Body of pancreas (tissue), 4 donors: ENCODE measurements at places on chromosomes 3 and 15.

DNA sequence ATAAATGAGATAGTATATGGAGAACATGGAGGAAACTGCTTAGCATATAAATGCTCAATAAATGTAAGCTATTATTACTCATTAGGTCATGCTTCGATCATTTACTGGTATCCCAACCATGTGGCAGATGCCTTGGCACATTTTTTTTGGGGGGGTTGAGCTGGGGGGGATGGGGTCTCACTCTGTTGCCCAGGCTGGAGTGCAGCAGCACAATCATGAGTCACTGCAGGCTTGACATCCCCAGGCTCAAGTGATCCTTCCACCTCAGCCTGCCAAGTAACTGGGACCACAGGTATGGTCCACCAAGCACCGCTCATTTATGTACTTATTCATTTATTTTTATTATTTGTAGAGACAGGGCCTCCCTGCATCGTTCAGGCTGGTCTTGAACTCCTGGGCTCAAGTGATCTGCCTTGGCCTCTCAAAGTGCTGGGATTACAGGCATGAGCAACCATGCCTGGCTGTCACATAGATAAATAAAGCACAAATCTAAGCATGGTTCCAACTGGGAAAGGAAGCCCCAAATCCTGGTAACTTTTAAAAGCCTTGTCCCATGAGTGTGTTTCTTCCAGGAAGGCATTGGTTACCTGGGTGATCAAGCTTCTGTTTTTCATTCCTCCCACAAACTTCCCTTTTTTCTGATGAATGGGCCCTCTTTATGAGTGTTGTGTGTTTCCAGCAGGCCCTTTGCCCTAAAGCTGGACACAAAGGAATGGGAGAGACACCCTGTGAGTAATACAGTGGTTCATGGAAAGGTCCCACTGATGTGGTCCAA is 147.4 kb upstream of the UMPS start:
- no peak for DNase-seq

DNA sequence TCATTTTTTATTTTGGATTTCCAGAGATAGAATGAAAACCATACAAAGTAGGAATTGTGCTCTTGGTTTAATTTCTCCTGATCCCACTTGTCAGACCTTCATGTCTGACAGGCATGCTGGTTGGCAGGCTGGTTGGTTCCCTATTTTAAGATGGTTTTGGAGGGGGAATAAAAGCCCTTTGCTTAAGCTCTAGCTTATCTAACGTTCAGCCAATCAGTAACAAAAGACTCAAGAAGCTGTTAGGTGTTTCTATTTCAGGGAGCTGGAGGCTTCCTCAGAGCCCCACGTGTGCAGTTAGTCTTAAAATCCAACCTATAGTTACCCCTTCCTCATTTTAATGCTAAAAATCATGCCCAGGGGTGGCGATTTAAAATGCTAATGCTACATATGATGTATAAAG is 40.5 kb upstream of the XIRP1 start:
- DNase-seq = no peak

- DNase-seq = no peak
Measured at GRCh38 chr15:66798426-66799061, 96.5 kb downstream of the SMAD6 start.

DNA sequence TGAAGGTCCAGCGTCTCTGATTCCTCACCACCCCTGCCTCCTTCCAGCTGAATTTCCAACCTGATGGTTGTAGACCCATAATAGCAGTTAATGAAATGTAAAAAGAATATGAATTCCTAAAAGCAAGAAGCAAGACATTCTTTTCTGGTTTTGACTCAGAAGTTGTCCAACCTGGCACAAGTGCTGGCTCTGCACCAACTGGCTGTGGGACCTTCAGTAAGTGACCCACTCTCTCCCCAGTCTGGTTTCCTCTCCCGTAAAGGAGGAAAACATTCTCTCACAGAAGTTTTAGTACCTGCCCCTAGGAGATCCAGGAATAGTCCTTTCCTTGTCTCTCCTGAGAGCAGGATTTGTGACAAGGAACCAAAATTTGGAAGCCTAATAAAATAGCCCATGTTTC is 236.9 kb upstream of the TRIM42 start:
- DNase-seq = peak; percentile 48

GRCh38 chr3:14834121-14834520 is 15.4 kb downstream of the FGD5 start:
- no peak for DNase-seq

DNA sequence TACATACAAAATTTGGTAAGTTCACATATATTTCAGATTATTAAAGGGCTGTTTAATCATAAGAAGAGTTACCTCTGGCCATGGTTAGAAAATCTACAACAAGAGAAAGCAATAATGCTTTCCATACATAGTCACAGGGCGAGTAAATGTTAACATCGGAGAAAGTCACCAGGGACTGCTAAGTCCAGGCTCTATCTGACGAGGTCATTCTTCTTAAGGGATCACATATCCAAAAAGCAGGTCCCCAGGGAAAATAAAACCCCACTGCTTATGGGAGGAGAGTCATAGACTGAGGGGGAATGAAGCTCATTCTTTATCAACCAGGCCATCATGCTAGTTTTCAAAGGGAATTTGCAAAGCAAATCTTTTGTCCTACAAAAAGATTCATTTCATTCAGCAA is 3.1 kb downstream of the PCYT1A start:
- no peak for DNase-seq

GRCh38 chr3:132231633-132232032 is 85.6 kb upstream of the ACP3 start:
- no peak for DNase-seq

DNA sequence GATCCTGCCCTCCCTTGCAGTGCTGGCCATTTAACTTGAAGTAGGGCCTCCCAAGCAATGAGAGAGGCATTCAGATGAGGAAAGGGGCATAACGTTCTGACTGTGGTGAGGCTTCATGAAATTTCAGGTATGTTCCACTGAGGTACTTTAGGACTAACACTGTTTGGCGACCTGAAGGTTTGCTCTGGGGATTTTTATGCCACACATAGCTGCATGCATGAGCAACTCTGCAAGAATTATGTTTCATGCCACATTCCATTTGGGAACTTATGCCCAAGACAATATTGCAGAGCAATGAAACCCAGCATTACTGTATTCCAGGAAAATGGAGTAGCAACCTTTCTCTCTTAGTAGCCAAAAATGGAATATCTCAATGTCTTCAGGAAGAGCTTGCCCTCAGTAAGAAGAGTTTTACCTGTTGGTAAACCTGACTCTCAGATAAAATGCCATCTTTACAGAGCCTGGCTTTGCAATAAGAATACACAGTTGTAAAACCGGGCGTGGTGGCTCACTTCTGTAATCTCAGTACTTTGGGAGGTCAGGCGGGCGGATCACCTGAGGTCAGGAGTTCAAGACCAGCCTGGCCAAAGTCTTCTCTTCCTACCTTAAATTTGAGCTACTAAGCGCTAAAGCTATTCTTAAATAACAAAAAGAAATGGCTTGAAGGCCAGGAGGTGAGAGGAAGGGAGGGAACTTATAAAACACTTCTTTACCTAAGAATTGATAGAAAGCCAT is 16.7 kb upstream of the TBL1XR1 start:
- no peak for DNase-seq

DNA sequence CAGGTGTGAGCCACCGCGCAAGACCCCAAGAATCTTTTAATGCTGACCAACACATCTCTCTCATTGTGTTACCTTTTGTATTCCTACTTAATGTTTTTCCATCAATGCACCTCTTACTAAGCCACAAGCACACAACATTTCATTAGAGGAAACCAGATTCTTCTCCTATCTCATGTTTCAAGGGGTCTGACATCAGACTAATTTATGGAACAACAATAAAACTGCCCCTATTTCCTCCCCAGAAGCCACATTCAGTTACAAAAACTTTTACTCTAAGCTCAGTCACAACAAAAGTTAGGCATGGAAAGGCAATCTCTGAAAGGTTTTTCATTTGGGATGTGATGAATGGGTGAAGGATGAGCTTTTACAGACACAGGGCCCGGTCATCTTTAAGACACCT is 251.8 kb downstream of the MAGI1 start:
- DNase-seq = no peak

- peak; percentile 0 for DNase-seq
Measured at GRCh38 chr3:44927371-44927770, 48.6 kb downstream of the ZDHHC3 start.

DNA sequence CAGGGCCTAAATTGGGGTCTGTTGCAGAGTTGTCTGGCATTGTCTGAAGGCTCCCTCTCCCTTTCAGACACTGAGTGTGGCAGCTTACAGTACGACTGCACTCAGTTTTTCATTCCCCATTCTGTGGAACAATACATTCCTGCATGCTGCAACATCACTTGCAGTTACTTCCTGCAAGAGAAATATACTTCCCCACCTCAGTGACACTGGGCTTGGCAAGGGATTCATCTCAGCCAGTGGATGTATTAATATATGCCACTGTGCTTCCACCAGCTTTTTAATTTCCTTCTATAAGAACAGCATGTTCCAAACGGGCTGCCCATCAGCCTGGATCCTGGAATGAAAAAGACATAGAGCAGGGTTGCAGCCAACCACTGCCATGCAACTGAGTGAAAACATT is 23.1 kb downstream of the B3GALNT1 start:
- no peak for DNase-seq

GRCh38 chr15:58854593-58854992 is 78.9 kb downstream of the SLTM start:
- no peak for DNase-seq
